NCI-H1105 (cell line): ENCODE measurements at places on chromosomes 16 and 17.

DNA sequence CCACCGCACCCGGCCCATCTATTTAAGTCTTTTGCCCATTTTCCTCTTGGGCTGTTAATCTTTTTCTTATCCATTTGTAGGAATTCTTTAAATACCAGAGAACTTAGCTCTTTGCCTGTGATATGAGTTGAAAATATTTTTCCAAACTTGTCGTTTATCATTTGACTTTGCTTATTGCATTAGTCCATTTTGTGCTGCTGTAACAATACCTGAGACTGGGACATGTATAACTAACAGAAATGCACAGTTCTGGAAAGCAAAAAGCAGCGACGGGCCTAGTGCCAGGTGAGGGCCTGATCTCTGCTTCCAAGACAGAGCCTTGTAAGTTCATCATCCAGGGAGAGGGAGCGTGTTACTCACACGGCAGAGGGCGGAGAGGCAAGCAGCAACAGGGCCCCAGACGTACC is 25.6 kb upstream of the BHLHA9 start:
- no peak for DNase-seq

- no peak for DNase-seq
These were observed 54.4 kb upstream of the YPEL2 start for GRCh38 chr17:59277031-59277430.

GRCh38 chr17:74671031-74671771 is 41.5 kb downstream of the CD300LF start:
- DNase-seq, result no peak

- no peak for DNase-seq
These were observed 9.1 kb downstream of the TSPOAP1 start for GRCh38 chr17:58319173-58320162.

DNA sequence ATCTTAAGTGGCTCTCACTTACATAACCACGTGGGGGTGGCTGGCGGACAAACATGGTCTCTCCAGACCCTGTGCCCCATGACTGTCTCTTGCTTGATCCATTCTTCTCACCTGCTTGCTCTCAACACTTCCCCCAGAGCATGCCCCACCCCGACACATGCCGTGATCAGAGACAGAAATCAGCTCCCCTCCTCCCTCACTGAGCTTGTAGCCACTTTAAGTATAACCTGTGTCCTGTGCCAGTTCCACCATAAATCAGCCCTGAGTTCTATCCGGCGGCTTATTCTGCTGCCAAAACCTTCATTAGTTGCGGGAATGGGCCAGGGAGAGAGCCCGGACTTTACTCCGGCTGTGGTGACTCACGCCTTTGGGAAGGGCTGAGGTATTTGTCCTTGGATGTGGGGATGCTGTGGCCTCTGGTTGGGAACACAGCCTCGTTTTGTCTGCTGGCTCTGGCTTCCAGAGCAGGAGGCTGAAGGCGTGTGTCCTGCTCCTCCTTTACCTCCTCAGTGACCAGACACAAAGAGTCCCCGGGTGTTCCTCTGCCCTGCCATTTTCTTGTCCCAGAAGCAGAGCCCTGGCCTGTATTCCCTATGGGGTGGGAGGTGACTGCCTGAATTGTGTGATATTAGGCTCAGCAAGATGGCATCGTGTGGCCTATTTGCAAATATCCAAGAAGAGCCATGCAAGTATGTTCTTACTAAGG is 21.1 kb downstream of the ANKRD40 start:
- DNase-seq, result no peak

- no peak for DNase-seq
These were observed 121.6 kb upstream of the SMURF2 start for GRCh38 chr17:64783556-64784352.

- DNase-seq, result peak; percentile 84
These were observed 4.2 kb downstream of the BORCS6 start for GRCh38 chr17:8185582-8186445.

DNA sequence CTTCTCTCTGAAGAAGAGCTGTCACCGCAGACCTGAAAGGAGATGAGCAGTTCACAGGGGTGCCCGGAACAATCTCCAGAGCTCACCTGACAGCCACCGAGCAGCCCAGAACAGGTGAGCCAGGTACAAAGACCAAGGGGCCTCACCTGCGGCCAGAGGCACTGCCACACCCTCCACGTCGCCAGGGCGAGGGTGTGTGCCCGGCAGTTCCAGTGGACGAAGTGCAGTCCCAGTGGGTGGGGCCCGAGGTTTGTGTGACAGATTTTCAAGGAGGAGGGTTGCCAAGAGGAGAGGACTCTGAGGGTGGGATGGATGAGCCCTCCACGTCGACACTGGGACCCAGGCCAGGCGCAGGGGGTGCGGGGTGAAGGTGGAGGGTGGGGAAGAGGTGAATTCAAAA is 61.7 kb downstream of the SMPD3 start:
- no peak for DNase-seq

DNA sequence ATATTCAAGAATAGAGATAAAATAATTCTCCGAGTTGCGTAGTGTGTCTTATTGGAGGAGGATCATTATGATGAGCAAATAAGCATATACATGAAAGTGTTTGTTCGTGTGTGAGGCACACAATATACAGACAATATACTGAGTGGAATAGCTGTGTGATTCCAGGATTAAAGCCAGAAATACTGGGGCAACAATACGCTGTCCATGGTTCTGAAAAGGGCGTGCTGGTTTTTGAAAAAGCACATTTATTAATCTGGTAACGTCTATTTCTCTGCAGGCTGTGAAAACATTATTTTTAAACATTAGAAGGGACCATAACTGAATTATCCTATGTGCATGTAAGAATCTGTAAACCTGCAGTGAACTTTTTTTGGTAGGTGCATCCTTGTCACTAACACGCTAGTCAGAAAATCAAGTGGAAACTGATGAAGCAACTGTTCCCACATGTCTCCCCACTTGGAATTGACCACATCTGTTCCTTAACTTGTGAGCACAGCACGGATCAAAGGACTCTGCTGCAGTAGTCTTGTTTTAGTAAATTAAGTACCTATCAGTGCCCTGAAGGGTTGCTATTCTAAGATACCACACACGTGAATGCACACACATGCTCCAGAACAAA is 346.0 kb downstream of the GRIN2A start:
- no peak for DNase-seq

GRCh38 chr16:66304961-66305360 is 61.5 kb upstream of the CDH5 start:
- no peak for DNase-seq

- no peak for DNase-seq
These were observed 44.1 kb upstream of the CBFA2T3 start for GRCh38 chr16:89020925-89021595.

DNA sequence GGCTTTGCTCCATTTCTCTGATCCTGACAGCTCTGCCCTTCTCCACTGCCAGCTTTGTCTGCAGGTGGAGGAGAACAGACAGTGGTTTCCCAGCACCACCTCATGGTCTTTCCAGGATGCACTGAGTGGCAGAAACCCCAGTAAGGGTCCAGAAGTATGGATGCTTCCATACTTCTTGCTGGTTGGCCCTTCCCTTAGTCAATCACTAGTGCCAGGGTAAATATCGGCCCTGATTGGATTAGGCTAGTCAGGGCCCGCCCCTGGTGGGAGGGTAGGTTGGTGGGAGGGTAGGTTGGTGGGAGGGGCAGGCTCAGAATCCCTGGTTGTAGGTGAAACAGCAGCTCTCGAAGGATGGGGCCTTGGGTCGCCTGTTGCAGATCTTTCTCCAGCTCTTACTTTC is 10.2 kb downstream of the RNF213 start:
- DNase-seq, result no peak

DNA sequence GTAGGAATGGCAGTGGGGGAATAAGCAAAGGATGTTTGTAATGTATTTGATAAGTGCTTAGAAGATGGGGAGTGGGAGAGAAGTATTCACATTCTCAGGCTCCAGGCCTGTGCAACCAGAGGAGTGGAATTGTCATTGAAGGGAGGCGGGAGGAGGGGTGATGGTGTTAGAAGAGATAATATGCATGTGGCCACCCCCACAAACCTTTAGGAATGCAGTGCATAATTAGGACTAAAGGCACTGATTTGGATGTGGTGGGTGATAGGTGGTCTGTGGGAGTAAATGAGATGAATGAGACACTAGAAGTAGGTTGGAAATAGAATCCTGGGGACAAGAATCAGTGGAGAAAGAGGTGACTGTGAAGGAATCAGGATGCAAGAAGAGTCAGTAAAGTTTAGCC is 27.1 kb downstream of the UTP18 start:
- DNase-seq, result no peak
